NCI-H187 treated with DMSO at 0.1 percent for 48 hours (cell line): ENCODE measurements at places on chromosomes 2 and 18.

DNA sequence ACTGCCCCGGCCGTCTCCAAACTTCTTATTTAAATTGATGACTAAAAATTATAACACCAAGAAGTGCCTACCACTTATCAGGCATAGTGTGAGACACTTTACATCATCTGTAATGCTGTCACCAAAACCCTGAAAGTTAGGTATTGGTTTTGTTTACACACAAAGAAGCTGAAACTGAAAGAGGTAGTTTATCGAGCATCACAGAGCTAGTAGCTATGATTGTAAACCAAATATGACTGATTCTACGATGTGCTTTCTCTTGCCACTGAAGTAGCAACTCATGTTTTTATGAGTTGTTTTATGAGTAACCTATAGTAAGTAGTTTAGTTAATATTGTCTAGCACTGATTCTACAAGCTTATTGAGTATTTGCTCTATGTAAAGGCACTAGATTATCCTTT, 31.5 kb downstream of the DYNC1I2 start:
- DNase-seq, result no peak

GRCh38 chr2:239274391-239275043, 126.3 kb downstream of the HDAC4 start:
- no peak for DNase-seq

- no peak for DNase-seq
Observed at GRCh38 chr2:14520385-14520945, 112.1 kb upstream of the LRATD1 start.

DNA sequence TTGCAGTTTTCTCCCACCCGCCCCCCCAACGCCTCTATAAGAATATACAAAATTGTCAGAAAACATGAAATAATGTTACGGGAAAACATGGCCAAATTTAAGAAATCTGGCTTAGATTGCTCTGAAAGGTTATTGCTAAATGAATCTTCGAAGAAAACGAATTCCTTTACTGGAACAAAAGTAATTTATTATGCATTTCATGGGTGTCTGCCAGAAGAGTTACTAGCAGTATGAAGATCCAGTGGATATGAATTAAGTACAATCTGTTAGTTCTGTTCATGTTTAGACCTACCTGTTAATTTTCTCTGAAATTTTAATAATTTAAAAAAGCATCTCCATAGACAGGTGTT, 21.9 kb downstream of the GATA6 start:
- DNase-seq, result no peak

- no peak for DNase-seq
Observed at GRCh38 chr2:138391946-138392345, 109.6 kb upstream of the SPOPL start.

DNA sequence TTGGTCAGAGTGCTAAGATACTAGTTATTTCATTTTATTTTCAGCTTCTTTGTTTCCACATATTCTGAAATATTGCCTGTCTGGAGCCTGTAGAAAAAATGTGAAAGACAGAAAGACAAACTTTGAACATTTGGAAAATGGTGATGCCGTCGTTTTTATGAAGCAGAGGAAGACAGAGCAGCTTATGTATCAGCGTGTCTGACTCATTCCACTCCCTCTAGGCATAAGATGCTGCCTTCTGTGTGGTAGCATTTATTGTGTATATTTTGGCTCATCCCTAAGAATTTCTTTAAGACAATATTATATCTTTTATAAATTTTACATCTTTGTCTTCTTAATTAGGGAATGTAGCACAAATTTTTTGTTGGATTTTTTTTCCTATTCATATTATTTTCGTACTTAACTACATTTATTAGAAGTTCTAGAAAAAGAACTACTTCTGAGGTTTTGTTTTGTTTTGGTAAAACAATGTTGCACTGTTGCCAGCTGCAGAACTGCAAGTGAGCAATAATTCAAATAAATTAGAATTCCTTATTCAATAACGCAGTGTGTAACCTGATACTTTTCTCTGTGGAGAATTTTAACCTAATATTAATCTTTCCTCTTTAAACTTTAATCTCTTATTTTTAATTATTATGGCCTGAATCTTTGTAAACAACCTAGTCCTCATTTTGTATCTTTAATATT, 300.4 kb downstream of the ZNF407 start:
- DNase-seq, result no peak

DNA sequence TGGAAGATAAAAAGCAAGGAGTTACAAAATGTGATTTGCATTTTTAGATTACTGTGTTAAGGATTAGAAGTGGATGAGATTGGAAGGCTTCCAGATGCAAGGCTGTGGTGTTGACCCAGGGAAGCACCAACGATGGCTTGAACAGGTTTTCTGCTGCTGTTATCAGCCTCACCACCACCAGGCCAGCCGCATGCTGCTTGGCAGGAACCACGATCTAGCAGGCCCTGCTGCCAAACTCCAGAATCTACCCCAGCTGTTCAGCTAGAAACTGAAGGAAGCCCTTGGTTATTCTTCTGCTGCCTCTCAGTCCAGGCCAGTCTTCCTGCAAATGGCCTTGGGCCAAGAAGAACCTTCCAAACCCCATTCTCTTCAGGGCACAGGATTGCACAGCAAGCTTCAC, 133.9 kb downstream of the MTCL1 start:
- no peak for DNase-seq

GRCh38 chr2:227285741-227286236, 39.3 kb upstream of the MFF start:
- no peak for DNase-seq

- DNase-seq, result no peak
Observed at GRCh38 chr2:28755421-28755820, 3.8 kb downstream of the PPP1CB start.

- DNase-seq, result no peak
Observed at GRCh38 chr18:51731070-51731469, 533.6 kb upstream of the MEX3C start.

- DNase-seq, result no peak
Observed at GRCh38 chr18:35061804-35062203, 20.6 kb downstream of the MAPRE2 start.

DNA sequence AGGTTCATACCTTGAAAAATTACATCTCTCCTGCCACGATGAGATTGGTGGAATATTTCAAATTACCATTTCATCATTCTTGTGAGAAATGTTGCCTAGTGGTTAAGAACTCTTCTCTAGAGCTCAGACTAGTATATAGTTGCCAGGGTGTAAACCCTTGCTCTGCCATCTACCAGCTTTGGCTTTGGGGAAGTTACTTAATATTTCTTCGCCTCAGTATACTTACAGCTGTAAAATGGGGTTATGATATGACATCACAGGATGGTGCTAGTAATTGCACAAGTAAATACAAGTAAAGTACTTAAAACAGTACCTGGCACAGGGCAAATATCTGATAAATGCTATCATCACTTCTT, 1.5 kb downstream of the SPOPL start:
- DNase-seq, result no peak

GRCh38 chr2:173048897-173049661, 26.6 kb upstream of the MAP3K20 start:
- no peak for DNase-seq

DNA sequence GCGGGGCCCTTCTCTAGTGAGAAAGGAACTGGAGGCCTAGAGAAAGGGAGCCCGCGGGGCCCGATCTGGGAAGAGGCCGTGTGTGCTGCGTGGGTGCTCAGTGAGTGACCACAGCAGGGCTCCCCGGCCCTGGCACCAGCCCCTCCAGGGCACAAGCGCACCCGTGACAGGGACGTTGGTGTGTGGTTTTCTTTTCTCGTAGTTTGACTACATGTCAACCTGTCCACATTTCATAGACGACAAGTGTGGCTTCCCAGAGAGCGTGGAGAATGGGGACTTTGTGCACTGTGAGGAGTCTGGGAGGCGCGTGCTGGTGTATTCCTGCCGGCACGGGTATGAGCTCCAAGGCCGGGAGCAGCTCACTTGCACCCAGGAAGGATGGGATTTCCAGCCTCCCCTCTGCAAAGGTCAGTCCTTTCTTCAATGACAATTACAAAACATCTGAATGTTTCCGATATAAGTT, 83.1 kb downstream of the TPO start:
- DNase-seq, result no peak

- no peak for DNase-seq
Observed at GRCh38 chr2:158507141-158507540, 50.4 kb downstream of the PKP4 start.

DNA sequence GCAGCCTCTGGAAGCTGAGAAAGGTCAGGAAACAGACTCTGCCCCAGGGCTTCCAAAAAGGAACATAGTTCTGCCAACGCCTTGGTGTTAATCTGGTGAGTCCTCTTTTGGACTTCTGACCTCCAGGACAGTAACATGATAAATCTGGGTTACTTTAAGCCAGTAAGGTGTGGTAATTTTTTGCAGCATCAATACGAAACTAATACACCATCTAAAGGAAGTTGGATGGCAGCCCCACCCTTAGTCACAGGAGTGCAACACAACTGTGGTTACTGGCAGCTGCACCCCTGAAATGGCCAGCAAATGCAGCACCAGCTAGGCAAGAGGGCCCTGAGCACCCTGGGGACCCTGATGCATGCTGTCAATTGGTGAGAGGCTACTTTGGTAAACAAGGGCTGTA, 25.8 kb downstream of the CREG2 start:
- DNase-seq, result no peak

- DNase-seq, result no peak
Observed at GRCh38 chr18:49839012-49839411, 25.7 kb upstream of the ACAA2 start.

GRCh38 chr2:219446101-219446504, 11.5 kb downstream of the SPEG start:
- no peak for DNase-seq

DNA sequence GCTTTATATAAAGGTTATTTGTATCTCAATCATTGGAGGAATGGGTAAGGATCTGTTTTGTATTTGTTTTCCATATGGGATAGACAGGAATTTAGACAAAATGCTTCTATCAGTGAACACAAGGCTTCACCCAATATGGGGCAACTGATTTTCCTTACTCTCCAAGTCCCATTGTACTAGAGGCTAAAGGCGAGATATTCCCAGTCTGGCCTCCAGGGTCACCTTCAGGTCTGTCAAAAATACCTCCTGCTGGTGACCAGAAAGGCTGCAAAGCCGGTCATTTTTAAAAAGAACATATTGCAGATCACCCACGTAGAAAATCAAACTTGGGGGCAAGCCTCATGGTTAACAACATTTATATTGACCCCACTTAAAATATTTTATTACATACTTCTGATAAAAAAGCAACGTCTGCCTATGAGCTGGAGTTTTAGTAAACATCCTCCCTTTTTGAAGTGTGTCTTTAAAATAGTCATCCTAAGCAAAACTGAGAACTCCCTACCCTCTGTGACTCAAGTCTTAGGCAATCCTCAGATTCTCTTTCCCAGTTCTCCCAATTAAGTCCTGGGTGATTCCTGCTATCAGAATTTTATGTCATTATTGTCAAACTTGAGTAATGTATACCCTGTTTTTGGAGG, 276.6 kb downstream of the MREG start:
- DNase-seq, result no peak

DNA sequence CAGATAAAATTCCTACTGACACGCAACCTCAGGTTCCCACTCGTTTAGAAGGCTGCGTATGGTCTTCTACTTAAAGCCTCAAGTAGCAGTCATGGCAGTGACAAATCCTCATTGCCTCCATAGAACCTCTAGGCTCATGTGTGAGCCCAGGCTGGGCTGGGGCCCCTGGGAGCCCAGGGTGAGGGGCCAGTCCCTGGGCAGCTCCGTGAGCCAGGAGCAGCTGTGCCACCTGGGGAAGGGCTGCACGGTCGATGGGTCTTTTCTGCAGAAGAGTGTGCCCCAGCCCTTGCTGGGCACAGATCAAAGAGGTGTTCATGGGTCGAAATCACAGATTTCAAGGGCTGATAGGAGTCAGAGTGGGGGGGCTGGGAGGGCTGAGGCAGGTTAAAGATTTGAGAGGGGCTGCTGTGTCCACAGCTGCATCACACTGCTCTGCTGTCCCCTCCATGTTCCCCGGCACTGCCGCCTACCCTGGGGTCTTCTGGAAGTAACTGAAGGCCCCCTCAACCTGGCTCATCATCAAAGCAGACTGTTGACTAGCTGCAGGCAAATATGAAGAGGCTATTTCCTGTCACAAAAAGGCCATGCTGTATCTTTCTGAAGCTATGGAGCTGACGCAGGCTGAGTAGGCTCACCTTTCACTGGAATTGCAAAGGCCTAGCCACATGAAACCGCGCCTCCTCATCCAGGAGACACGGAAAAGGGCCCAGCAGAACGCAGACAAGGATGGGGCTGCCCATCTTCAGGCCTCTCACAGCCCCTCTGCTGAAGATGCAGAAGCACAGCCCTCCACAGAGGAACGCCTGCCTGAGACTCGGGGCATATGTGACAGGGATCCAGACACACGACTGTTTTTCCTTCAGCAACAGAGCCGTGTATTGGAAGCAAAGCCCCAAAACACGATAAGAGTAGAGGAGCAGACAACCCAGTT, 35.7 kb upstream of the ALPP start:
- no peak for DNase-seq

- DNase-seq, result no peak
Observed at GRCh38 chr2:128378231-128379020, 59.8 kb upstream of the HS6ST1 start.

DNA sequence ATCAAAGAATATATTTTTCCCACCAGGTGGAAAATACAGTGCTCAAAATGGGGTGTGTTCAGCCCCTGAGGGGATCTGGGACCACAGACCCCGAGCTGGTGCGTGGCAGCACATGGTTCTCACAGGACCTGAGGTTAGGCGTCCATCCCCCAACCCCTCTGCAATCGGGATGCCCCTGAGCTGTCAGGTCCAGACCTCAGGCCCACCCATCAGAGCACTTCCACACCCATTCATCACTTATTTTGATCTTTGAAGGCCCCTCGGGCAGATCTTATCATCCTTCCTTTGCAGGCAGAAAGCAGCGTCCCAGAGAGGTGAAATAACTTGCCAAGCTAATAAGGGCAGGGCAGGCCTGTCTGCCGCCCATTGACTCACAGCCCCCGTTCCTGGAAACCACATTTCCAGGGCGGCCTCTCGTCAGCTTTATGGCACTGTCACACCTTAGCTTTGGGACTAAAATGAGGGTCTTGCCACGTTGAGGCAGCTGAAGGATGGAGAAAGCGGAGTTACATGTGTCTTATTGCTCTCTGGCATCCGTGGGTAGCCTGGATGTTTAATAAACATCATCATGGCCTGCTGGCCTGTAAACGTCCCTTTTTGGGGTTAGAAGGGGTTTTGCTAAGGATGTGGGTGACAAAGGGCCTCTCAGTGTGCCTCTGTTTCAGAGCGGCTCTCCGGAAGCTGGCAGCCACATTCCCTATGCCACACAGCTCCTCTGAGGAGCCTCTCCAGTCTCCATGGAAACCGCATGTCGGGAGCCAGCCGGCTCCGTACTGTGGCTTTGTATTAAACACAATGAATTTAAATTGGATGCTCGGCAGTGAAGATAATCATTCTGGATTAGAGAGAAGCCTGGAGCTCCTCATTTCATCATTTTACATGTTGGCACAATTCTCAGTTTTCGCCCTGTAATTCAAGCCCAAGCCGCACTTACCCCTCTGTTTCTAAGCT, 58.3 kb upstream of the MAPRE3 start:
- DNase-seq, result peak; percentile 26
